CD8-positive, alpha-beta memory T cell (primary cell): ENCODE measurements at places on chromosomes 6 and 20. TPM values are rescaled to one million over a fixed set of nuclear protein-coding genes. Genes with fewer than 3 reads are reported as not detected.

Gene KCNQ5
- total RNA-seq, result 7.9 TPM

Gene NRSN1
- total RNA-seq, result not detected

Gene SLC22A1
- 0.22 TPM for total RNA-seq

Gene GSTA1
- total RNA-seq, result not detected

Gene POU3F2
- total RNA-seq, result not detected

Gene TTBK1
- total RNA-seq, result 1.2 TPM

Gene HLA-C
- 860 TPM for total RNA-seq

Gene SLC17A1
- not detected for total RNA-seq

Gene SLC24A3
- total RNA-seq, result not detected

Gene PHACTR1
- total RNA-seq, result 0.04 TPM

Gene DUSP15
- total RNA-seq, result not detected

Gene LY86
- total RNA-seq, result 0.53 TPM

Gene BPHL
- 10.5 TPM for total RNA-seq

Gene ACTL10
- 3.8 TPM for total RNA-seq

Gene VWA7
- total RNA-seq, result 1.4 TPM

Gene GCNT2
- total RNA-seq, result 1.4 TPM

Gene CDH26
- total RNA-seq, result 0.63 TPM
